ENCODE measurements at places on chromosomes 7 and 10.

- ATAC-seq = no peak
These were observed 490.9 kb downstream of the REEP3 start for GRCh38 chr10:64011912-64012714.

- no peak for ATAC-seq
These were observed 384.2 kb upstream of the LRGUK start for GRCh38 chr7:133742709-133743538.

DNA sequence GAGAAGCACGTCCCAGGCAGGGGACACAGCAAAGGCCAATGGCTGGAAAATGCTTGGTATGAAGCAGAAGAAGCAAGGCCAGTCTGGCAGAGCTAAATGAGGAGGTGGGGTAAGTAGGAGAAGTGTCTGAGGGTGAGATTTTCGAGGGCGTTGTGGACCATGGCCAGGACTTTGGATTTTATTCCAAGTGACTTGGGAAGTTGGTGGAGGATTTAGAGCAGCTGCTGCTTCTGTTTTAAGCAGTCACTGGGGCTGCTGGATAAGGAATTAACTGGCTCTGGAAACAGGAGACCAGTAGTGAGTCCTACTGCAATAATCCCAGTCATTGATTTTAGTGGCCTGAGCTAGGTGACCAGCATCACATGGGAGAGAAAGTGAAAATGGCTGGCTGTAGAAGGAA lies 67.6 kb upstream of the GSDME start:
- ATAC-seq = no peak

GRCh38 chr10:103751667-103752290 lies 103.6 kb downstream of the SH3PXD2A start:
- ATAC-seq = no peak

- no peak for ATAC-seq
These were observed 73.2 kb downstream of the TNS3 start for GRCh38 chr7:47508389-47509380.

DNA sequence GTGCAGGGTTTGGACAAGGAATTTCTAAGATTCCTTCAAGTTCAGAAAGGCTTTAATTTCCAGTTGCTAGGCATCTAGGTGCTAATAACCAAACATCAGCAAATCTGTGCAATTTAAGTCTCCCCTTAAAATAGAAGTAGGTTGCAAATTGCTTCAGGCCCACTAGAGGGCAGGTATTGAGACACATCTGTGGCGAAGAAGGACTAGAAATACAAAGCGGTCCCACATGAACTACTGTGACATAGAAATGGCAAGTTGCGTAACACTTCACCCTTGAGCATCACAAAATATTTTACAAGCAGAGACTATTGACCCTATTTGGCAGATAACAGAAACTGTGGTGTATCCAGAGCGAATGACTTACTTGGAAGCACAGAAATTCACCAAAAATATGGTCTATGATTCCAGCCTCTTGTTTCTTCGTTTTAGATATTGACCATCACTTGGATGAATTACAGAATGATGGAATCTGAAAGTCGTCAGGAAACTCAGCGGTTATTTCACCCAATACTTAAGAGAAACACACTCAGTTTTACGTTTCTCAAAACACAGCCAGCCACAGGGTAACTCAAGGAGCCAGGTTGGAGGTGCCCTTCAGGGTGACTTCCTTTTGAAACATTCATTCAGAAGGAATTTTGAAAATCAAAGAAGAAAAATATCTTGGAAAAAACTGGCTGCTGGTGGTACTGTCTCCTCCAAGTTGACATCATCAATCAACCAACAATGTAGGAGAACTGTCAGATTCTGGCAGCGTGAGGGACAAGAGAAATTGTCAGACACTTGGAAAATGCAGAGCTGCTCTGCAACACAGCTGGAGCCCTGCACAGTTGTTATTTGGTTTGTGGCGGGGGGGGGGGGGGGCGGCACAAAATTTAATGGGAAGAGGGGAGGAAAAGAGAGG lies 256.3 kb upstream of the MINDY3 start:
- ATAC-seq = no peak

DNA sequence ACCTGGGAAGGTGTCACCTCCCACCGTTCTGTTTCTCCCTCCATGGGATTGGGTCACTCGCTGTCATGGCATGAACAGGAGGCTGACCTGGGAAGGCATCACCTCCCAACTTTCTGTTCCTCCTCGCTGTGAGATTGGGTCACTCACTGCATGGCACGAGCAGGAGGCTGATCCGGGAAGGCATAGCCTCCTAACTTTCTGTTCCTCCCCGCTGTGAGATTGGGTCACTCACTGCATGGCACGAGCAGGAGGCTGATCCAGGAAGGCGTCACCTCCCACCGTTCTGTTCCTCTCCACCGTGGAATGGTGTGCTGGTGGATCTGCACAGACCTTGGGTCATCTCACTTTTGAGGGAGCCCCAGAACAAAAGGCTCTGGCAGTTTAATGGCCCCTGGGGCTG lies 239.2 kb upstream of the PRKCQ start:
- no peak for ATAC-seq

GRCh38 chr10:113180401-113181154 lies 230.5 kb downstream of the TCF7L2 start:
- ATAC-seq = no peak

DNA sequence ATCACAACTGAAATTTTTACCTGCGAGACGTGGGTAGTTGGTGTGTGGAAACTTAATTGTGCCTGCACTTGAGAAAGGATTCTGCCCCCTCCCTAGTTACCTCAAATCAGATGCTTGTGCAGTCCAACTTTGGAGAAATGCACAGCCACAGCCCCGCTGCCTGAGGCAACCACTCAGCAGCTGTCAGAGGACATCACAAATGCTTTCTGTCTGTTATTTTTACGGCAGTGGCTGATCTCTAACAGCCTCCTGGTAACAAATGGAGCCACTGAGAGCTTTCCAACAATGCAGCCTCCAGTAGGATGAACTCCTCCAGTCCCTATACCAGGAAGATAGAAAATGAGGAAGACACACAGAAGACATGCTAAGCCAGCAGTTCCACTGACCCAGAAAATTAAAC lies 712.2 kb upstream of the GHITM start:
- no peak for ATAC-seq

GRCh38 chr7:94433224-94433623 lies 38.5 kb downstream of the COL1A2 start:
- no peak for ATAC-seq

DNA sequence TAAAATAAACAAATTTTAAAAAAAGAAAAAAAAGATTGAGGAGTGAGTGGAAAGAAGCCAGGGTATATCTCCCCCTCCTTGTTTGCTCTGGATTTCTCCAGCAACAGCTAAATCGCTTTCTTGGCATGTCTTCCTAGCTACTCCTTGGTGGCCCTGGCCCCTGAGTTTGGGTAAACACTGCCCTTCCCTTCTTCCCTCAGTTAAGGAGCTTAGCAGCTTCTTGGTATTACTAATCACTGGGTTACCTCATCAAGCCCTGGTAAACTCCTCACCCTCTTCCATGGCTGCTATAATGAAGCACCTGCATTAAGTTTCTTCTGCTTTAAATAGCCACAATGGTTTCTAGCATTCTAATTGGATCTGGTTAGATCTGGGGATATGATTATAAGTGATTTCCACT lies 269.8 kb downstream of the FZD1 start:
- ATAC-seq = no peak

- ATAC-seq = no peak
These were observed 59.8 kb downstream of the LHPP start for GRCh38 chr10:124521429-124521871.

GRCh38 chr7:106504645-106505044 lies 156.3 kb downstream of the CCDC71L start:
- no peak for ATAC-seq

GRCh38 chr10:72665925-72666324 lies 26.0 kb upstream of the MCU start:
- no peak for ATAC-seq

DNA sequence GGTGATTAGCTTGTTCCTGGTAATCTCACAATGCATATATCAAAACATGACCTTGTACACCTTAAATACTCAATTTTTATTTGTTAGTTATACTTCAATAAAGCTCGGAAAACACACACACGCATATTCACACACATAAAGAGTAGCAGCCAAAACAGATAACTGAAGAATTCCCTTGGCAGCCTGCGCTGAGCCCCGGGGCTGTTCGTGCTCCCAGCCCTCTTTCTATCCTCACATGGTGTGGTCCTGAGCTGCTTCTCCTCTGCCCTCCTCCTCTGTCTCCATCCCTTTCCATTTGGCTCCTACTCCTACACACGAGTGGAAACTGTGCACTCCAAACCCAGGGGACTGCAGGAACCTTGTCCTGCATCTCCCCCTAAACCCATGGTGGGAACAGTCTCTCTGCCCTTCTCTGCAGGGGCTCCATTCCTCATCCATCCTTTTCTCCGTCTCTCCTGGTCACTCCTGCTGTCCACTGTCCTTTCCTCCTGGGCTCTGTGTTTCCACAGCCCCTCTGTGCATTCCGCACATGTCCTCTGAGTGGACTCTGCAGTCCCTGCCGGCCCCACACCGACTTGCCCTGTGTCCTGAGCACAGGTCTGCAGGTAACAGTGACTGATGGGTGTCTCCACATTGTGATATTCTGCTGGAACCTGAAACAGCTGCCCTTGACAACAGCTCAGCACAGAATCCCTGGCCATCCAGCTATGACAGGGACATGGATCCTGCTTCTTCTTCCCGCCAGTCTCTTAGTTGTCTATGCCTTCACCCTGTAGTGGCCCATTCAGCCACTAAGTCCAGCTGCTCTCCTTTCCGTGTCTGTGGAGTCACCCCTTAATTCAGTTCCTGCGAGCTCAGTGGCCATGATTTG lies 216.8 kb upstream of the ZNF32 start:
- no peak for ATAC-seq

DNA sequence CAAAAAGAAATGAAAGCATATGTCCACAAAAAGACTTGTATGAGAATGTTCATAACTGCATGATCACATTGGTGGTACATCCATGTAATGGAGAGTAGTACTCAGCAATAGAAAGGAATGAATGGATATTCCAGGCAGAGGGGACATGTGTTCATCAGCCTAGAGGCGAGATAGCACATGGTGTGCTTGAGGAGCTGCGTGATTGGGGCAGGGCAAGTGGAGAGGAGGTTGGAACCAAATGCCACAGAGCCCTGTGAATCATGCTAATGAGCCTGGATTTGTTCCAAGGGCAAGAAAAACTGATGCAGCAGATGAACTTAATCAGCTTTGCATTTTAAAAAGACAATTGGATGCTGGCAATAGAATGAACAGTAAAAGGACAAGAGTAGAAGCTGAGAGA lies 73.3 kb downstream of the C10orf90 start:
- ATAC-seq = no peak

DNA sequence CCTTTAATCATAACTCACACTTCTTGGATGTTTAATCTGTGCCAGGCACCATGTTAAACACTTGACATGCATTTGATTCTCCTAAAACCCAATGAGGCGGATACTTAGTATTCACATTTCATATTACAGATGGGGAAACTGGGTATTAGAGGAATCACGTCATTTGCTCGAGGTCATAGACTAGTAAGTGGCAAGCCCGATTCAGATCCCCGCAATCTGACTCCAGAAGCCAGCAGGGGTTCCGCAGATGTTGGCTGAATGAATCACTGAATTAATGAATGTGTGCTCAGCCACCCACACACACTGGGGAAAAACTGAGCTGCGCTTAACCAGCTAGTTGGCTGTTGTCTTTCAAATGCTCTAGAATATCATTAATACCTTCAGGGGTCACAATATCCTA lies 22.5 kb upstream of the ENO4 start:
- no peak for ATAC-seq

- ATAC-seq = no peak
These were observed 173.8 kb downstream of the TMEM26 start for GRCh38 chr10:61279400-61279799.

All from gastroesophageal sphincter (tissue), 4 donors.